T-helper 9 cell (primary cell): ENCODE measurements at places on chromosomes 2 and 18.

DNA sequence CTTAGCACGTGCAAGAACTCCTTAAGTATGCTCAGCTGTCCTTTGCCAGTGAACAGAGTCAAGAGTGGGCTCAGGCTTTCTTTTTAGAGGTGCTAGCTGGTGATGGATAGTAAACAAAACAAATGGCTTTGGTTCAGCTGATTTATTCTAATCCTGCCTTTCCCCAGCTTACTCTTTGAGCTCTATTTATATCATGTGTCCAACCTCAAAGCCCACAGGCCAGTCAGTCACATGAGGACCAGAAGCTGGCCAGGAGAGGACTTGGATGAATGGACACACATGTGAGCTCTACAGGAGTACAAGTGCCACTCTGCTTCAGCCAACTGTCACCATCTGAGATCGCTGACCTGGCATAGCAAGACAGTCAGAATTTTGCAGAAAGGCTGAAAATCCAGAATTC is 59.4 kb downstream of the STK39 start:
- DNase-seq = no peak

DNA sequence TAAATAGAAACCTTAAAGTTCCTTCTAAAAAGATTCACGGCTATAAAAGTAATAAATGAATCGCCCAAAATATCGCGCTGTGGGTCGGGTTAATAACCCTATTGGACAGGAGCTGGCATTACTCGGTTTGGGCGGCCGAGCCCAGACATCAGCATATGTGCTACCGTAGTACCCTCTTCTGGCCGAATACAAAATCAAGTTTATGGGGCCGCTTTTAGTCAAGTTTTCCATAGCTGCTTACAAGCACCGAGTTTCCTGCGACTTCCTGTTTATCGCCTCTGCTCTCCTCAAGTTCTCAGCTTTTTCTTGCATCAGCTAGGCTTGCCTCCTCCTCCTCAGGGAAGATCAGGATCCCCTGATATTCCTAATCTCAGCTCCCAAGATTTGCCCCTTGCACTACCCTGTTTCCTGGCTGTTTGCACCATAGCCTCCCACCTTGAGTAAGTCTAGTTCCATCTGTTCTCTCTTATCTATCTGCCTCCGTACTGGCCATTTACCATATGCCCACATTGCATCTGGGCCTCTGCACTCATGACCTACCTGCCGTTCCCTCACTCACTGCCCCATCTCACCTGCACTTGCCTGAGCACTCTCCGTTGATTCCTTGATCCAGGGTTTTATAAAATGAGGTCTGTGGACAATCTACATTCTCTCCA is 56.1 kb downstream of the SLC35F5 start:
- DNase-seq = peak; percentile 6

DNA sequence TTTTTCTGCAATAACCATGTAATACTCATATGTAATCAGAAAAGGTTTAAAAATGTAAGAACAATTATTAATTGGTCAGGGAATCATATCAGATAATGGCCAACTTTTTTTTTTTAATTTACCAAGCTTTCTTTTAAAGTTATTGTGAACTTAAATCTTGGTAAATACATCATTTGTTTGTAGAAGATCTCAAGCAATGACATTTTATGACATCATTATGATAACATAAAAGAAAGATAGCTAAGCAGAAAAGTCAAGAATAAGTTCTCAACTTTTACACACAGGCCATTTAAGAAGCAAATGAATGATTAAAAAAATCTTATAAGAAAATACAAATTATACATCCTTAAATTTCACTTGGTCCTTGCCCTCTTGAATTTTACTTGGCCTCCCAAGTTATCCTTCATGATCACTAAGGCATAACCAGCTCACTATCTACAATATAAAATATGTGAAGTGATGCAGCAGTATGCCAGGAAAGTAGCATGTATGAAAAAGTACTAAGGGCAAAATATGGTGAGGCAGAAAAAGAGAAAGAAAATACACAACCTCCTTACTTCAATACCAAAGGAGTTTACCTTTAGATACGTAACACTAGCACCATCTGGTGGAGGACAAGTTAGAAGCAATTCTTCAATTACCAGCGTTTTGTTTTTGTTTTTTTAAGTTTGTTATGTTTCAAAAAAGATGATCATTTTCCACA is 116.6 kb downstream of the SRBD1 start:
- no peak for DNase-seq

- DNase-seq = no peak
Measured at GRCh38 chr2:141393214-141393545, 737.6 kb downstream of the LRP1B start.

- DNase-seq = no peak
Measured at GRCh38 chr18:59902131-59902992, 2.6 kb downstream of the PMAIP1 start.

- no peak for DNase-seq
Measured at GRCh38 chr2:105175231-105175630, 66.3 kb upstream of the GPR45 start.

- no peak for DNase-seq
Measured at GRCh38 chr18:13225261-13225660, 6.7 kb downstream of the LDLRAD4 start.
